ENCODE measurements at places on chromosomes 2 and 18.

- H3K27me3 ChIP-seq, result no peaks in the 10 kb centered on the region
- no peak for DNase-seq
- H3K4me3 ChIP-seq, result no peak overlapping the region
- no peaks in the 10 kb centered on the region for H3K36me3 ChIP-seq
- H3K27ac ChIP-seq, result no peak overlapping the region
- no peaks in the 10 kb centered on the region for H3K4me1 ChIP-seq
These were observed 102.2 kb downstream of the LRRC30 start for GRCh38 chr18:7333025-7333562.

- peaks cover 3% of the 10 kb centered on the region for H3K27me3 ChIP-seq
- no peak overlapping the region for H3K4me3 ChIP-seq
- peak overlapping the region; percentile 22 for H3K27ac ChIP-seq
- DNase-seq, result no peak
- no peaks in the 10 kb centered on the region for H3K36me3 ChIP-seq
- no peaks in the 10 kb centered on the region for H3K4me1 ChIP-seq
These were observed 4.0 kb downstream of the KLHL29 start for GRCh38 chr2:23388756-23389514.

DNA sequence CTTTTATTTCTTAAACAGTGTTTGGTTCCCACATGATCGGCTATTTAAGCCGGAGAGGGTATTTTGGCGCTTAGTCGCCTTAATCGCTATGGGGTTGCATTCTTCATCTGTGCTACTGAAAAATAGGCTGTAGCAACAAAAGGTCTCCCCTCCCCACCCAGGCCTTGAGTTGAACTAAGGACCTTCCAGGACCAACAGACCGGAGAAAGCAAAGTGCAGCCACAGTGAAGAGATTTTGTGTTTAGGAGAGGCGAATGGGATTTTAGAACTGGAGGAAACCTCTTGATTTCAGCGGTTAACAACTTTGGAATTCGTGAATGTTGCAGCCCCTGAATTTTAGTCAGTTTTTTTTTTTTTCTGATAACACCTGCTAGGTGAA lies 1.4 kb downstream of the ITGA6 start:
- H3K27ac ChIP-seq, result peak overlapping the region; percentile 89
- no peaks in the 10 kb centered on the region for H3K4me1 ChIP-seq
- H3K36me3 ChIP-seq, result no peaks in the 10 kb centered on the region

GRCh38 chr2:168632709-168633121 lies 169.7 kb upstream of the NOSTRIN start:
- peak; percentile 7 for DNase-seq
- H3K36me3 ChIP-seq, result no peaks in the 10 kb centered on the region
- no peaks in the 10 kb centered on the region for H3K27me3 ChIP-seq
- H3K27ac ChIP-seq, result peak overlapping the region; percentile 3

DNA sequence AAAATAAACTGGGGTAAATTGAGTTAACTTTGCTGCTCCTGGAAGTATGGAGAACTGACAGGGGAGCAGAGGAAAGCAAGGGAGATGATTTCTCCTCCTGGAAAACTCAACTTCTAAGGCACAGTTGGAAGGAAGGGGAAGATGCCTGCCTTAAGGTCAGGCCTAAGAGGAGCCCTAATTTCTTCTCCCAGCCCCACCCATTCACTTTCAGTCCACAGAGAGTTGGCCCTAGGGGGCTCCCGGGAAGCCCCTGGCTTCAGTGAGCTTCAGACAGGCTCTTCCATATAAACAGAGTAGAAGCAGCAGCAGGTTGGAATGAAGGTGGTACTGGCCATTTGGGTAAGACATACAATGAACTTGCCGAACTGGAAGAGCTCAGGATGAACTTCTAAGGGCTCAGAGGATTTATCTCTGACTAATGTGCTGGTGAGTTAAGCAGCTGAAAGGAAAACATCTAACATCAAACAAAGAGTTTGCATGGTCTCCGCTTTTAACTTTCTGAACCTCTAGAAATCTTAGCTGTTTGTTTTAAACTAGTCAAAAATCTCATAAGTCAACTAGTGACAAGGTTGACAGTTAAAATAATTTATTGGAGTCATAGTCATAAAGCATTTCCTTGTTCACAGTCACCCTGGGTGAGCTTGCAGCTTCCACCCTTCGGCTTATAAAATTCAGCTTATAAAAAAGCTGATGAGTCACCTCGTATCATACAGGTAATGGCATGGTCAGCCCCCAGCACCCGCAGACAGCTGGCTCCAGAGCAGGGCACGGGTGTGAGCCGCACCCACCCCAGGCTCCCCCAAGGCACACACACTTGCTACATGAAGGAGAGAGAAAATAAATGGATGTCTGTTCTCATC lies 9.8 kb downstream of the MALL start:
- peaks cover 13% of the 10 kb centered on the region for H3K4me1 ChIP-seq
- no peaks in the 10 kb centered on the region for H3K36me3 ChIP-seq
- no peaks in the 10 kb centered on the region for H3K27me3 ChIP-seq
- no peak overlapping the region for H3K4me3 ChIP-seq
- H3K27ac ChIP-seq, result peak overlapping the region; percentile 59
- DNase-seq, result no peak

GRCh38 chr18:45920367-45920766 lies 46.8 kb downstream of the EPG5 start:
- no peak overlapping the region for H3K4me3 ChIP-seq
- H3K27ac ChIP-seq, result no peak overlapping the region
- H3K36me3 ChIP-seq, result peaks cover 16% of the 10 kb centered on the region
- DNase-seq, result peak; percentile 61
- no peaks in the 10 kb centered on the region for H3K4me1 ChIP-seq
- H3K27me3 ChIP-seq, result no peaks in the 10 kb centered on the region

DNA sequence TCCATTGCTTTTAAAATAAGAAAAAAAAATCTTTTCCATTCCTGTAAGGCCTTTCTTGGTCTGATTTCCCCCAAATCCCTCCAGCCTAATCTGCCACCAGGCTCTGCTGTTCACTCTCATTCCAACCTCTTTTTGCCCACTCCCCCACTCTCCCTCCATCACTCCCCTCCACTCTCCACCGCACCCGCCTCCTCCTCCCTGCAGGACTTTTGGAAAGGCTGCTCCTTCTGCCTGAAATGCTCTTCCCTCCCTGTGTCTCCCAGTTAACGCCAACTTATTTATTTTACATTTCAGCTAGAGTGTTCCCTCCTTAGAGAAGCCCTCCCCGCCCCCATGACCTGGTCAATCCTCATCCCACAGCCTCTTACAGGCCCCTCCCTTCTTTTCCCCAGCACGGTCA lies 4.7 kb upstream of the WNT6 start:
- peaks cover 6% of the 10 kb centered on the region for H3K4me1 ChIP-seq
- no peak overlapping the region for H3K4me3 ChIP-seq
- H3K27ac ChIP-seq, result no peak overlapping the region
- H3K36me3 ChIP-seq, result no peaks in the 10 kb centered on the region
- no peak for DNase-seq

DNA sequence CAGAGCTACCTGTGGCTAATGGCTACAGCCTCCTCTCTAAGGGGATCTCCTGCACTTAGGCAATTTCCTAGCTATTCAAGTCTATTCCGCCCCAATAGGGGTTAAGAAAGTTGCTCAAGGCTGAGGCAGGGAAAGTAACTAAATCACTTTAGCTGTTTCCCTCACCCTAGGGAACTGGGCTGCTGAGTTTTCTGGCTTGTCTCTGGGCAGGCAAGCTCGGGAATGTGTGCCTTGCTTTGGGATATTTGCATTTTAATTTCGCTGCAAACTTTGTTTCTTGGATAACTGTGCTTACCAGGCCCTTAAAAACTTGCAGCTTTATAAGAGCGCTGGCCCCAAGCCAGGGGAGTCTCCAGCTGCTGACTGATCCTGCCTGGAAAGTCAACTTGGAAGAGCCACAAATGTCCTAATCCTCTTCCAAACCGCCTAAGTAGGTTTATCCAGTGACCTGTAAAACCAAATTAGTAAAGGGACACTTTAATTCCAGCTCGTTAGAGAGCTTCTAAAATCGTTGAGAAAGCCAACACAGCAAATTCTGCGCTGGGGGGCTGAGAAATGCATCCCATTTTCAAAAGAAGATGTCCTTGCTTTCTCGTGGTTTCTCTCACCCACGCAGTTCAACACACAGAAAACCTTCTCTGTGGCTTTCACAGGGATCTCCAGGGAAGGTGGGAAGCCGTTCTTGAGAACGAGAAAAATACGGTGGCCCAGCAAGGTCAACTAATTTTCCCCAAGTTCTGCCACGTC lies 59.5 kb upstream of the SP3 start:
- H3K27me3 ChIP-seq, result no peaks in the 10 kb centered on the region
- no peak overlapping the region for H3K4me3 ChIP-seq
- H3K36me3 ChIP-seq, result no peaks in the 10 kb centered on the region
- peak overlapping the region; percentile 52 for H3K27ac ChIP-seq

GRCh38 chr2:200603972-200604371 lies 18.2 kb downstream of the AOX1 start:
- no peaks in the 10 kb centered on the region for H3K4me1 ChIP-seq
- no peaks in the 10 kb centered on the region for H3K27me3 ChIP-seq
- H3K27ac ChIP-seq, result no peak overlapping the region
- no peaks in the 10 kb centered on the region for H3K36me3 ChIP-seq

GRCh38 chr2:96928277-96928781 lies 58.1 kb downstream of the FAM178B start:
- peak overlapping the region; percentile 53 for H3K27ac ChIP-seq
- no peak for DNase-seq

DNA sequence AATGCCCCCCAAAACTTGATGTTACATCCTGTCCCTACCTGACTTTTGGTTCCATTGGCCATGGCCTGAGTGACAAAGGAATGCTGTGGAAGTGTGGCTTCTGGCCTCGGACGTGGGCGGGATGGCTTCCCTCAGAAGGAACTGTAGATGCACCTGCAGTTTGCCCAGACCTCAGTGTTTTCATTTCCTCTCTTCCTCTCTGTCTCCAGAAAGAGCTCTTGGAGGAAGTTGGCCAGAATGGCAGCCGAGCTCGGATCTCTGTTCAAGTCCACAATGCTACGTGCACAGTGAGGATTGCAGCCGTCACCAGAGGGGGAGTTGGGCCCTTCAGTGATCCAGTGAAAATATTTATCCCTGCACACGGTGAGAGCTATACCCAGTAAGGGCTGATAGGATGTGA lies 61.0 kb upstream of the TMEM87B start:
- no peaks in the 10 kb centered on the region for H3K36me3 ChIP-seq
- no peaks in the 10 kb centered on the region for H3K4me1 ChIP-seq
- H3K4me3 ChIP-seq, result no peak overlapping the region
- no peak for DNase-seq
- H3K27ac ChIP-seq, result no peak overlapping the region
- no peaks in the 10 kb centered on the region for H3K27me3 ChIP-seq

DNA sequence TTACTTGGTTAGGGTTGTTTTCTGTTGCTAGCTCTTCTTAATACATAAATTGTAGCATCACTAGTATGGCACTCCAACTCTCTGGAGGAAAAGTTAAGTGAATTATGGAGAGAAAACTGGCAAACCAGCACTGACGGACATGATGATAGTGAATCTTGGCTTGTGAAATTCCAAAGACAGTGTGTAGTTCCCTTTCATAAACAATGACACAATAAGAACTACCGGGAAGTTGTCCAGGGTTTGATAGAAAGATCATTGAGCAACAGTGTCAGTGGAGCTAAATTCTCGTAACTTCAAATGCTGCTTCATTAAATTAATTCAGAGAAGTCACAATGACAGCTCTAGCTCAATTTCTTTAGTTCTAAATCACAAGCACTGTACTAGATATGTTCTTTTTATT lies 66.5 kb downstream of the RIT2 start:
- no peak overlapping the region for H3K27ac ChIP-seq
- H3K4me1 ChIP-seq, result no peaks in the 10 kb centered on the region
- no peaks in the 10 kb centered on the region for H3K27me3 ChIP-seq
- no peaks in the 10 kb centered on the region for H3K36me3 ChIP-seq

GRCh38 chr2:66512626-66513025 lies 77.7 kb downstream of the MEIS1 start:
- H3K36me3 ChIP-seq, result no peaks in the 10 kb centered on the region
- no peaks in the 10 kb centered on the region for H3K4me1 ChIP-seq
- H3K27me3 ChIP-seq, result no peaks in the 10 kb centered on the region
- no peak for DNase-seq

DNA sequence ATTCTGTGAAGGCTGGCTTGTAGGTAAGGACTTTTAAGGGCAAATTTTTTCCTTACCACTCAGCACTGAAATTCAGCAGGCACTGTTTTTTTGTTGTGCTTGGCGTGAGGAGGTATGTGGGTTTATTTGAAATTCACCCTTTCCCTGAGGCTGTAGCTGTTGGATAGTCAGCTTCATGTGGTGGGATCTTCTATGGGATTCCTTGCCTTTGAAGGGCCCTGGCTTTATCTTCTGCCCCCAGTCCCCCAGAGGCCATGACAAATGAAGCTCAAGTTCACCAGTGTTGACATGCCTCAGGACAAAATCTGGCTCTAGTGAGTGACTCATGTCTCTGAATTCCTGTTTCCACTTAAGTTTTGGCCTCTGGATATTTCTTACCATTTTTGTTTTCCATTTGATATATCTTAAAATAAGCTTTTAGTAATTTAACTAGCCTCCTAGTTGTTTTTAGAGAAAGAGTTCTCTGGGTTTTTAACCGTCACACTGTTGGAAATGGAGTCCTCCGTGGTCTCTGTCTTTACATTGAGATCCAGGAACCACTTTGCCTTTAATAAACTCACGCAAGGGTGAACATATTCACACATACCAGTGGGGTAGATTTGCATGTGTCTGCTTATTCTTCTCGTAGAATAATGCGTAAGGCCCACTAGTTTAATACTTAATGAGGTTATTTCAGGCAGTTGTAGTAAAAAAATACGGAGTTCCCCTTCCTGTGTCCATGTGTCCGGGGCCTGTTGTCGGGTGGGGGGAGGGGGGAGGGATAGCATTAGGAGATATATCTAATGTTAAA lies 211.1 kb upstream of the FAM98A start:
- H3K4me1 ChIP-seq, result no peaks in the 10 kb centered on the region
- H3K36me3 ChIP-seq, result no peaks in the 10 kb centered on the region
- no peaks in the 10 kb centered on the region for H3K27me3 ChIP-seq
- no peak overlapping the region for H3K4me3 ChIP-seq

DNA sequence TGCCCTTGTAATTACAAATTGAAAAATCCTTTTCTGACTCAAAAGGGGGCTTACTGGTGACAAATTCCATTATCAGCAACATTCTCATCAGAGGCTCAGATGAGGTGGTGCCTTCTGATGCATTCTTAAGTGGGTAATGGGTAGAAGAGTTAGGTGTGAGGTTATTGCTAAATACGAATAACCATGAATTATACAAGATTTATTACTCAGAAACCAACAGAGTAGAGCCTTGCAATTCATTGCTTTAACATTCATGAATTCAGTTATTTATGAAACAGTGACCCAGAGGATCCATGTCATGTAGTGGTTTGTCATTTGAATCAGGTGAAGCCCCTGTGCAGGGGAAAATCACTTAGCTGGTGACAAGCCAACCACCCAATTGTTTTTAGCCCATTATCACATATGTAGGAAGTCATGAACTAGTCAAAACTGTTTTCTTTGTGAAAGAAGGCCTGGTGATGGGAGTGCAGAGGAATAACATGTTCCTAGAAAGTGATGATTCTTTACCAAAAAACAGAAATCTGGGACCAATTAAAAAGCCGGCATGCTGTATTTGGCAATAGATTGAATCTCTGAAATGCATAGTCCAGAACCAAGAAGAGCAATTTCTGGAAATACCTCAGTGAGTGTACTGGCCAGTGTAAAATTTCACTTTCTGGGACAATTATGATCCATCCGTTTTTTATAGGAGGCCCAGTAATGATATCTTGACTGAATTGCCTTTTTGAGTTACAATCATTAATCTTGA lies 70.2 kb downstream of the CRIM1 start:
- DNase-seq, result no peak
- peaks cover 8% of the 10 kb centered on the region for H3K4me1 ChIP-seq
- H3K27ac ChIP-seq, result no peak overlapping the region
- no peak overlapping the region for H3K4me3 ChIP-seq
- H3K36me3 ChIP-seq, result no peaks in the 10 kb centered on the region

- H3K4me1 ChIP-seq, result peaks cover 63% of the 10 kb centered on the region
- no peaks in the 10 kb centered on the region for H3K36me3 ChIP-seq
- peak overlapping the region; percentile 43 for H3K27ac ChIP-seq
- no peak overlapping the region for H3K4me3 ChIP-seq
- H3K27me3 ChIP-seq, result no peaks in the 10 kb centered on the region
- DNase-seq, result no peak
These were observed 142.4 kb downstream of the ZFP36L2 start for GRCh38 chr2:43083710-43084698.
